Activated CD4-positive, alpha-beta T cell treated with anti-CD3 and anti-CD28 coated beads, Interleukin-2, amount 50 U/mL, for 4 hours (primary cell): ENCODE measurements at places on chromosomes 2 and 18.

DNA sequence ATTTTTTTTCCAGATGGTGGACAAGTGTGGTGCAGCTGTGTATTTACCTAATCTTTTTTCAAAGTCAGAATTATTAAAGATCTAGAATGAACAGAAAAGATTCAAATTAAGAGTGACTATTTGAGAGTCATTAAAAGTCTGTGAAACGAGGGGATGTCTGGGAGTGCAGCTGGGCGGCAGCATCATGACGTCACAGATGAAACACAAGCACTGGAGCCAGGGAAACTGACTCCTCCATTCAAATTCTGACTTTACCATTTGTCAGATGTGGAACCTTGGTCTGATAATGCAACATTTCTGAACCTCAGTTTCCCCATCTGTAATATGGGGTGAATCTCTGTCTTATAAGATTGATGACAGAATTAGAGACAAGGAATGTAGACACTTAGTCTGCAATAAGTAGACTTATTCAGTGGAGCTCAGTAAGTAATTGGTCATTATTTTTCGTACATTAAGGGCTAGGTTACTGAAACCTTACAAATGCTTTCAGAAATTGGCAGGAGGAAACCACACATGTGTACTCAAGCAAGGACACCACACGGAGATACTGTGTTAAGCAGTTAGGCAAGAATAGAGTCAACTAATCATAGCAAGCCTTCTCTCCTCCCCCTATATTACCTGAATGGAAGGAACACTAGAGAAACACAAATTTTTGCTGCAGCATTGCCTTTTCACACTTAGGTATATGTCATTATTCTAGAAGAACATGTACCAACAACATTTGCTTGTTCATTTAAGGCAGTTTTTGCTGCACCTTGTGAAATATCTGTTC is 27.8 kb upstream of the CXXC1 start:
- no peak for DNase-seq

- DNase-seq = no peak
These were observed 30.4 kb upstream of the RAB6D start for GRCh38 chr2:131394147-131394931.

DNA sequence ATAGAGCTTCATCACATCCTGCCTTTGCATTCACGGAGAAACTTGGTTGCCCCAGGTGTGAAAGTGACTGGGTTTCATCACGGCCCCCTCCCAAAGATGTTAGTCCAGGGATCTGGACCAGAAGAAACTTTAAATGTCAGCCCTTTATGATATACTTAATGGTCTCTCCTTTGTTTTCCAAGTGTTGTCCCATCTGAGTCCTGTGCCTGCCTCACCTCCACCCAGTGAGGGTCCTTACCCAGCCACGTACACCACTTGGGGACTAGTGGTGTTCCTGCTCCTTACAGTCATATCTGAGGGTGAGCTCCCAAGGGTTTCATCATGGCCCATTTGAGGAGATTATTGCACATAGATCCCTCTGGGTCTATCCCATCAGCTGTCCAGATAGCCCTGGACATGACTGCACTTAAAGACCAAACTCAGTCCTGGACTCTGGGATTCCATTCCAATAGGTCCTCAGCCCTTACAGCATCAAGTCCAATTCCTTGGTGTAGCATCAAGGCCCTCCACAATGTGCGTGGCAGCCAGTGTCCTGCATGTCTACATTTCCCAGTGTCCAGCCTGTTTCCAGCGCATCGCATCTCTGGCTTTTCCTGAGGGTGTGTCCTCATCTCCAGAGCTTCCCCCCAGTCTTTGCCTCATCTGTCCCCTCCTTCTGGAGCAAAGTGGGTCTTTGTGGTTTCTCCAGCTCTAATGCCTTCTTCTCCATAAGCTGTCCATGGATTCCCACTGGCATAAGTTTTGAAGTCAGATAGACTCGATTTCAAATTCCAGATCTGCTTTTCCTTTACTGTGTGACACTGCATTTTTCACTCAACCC is 351.6 kb downstream of the MYCN start:
- DNase-seq = no peak

- no peak for DNase-seq
These were observed 81.3 kb downstream of the KCNF1 start for GRCh38 chr2:10993001-10993481.

DNA sequence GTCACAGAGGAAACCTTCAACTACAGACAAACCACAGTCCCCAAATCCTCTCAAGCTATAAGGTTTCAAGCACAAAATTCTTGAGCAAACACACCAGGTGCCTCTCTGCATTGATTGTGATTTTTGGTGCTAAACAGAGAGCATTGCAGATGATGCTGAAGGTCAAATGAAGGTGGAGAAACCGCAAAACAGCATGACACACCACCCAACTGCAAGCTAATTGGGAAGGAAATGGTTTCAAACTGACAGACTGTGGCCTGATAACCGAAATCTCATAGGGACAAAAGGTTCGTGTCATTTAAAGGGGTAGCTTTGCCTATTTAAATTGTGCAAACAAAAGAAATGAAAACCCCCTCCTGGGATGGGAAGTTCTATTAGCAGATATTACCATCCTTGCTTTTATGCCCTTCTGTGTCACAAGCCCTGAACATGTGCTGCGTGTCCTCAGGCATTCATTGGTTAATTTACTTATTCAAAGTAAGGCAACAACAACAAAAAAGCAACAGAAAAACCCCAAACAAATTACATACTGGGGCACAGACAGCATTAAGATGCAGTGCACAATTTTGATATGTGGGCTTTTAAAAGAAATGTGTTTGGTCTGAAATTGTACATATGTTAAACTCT is 154.9 kb downstream of the AQP4 start:
- DNase-seq = no peak

DNA sequence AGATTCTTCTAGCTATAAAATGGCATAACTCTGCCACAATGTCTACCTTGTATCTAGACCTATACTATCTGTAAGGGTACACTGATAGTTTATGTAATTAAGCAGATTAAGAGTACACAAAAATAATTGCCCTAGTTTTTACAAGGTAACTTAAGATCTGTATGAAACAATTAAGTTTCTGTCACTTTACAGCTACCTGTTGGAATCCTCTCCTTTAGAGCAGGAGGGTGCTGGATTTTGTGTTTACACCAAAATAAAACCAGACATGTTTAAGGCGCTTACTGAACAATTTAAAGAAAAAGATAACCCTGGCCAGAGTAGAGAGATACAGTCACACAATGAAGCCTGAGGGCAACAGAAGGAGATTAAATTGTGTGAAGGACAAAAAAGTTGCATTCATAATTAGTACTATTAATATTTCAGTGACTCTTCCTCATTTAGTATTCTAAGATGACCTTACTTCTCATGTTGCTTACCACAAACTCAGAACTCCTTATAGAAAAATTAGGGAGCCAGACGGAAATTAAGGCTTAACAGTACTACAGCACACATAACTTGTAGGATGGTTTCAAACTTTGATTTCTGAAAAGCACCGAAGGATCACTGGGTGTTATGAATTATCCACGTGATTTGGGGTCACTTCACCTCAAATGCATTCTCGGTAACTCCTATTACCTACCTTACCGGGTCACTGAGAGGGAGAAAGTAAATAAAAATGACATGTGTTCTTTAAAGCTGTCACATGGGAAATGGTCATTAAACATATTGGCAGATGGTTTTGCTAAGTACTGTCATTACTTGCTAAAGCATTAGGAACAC is 1.0 kb downstream of the DARS1 start:
- DNase-seq = no peak

GRCh38 chr2:73008766-73009135 is 62.8 kb downstream of the SFXN5 start:
- DNase-seq = no peak

- no peak for DNase-seq
These were observed 10.4 kb downstream of the TCF7L1 start for GRCh38 chr2:85143463-85144082.

GRCh38 chr2:138063181-138063580 is 98.9 kb downstream of the HNMT start:
- DNase-seq = no peak

DNA sequence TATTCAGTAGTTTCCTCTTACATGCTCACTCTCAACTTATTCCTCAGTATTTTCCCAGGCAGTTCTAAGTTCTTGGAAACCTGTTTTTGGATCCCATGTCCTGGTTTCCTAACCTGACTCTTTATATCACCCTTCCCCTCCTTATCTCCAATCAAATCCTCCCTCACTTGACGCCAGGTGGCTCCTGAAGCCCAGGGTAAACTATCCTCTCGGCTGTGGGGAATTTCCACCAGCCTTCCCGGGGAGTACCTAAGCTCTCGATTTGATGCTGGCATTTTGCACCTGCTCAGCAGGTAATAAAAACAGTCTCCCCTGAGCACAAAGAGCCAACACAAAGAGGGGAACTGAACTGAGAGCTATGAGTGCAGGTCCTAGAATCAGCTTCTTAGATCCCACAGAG is 538.0 kb downstream of the SLC4A3 start:
- no peak for DNase-seq

DNA sequence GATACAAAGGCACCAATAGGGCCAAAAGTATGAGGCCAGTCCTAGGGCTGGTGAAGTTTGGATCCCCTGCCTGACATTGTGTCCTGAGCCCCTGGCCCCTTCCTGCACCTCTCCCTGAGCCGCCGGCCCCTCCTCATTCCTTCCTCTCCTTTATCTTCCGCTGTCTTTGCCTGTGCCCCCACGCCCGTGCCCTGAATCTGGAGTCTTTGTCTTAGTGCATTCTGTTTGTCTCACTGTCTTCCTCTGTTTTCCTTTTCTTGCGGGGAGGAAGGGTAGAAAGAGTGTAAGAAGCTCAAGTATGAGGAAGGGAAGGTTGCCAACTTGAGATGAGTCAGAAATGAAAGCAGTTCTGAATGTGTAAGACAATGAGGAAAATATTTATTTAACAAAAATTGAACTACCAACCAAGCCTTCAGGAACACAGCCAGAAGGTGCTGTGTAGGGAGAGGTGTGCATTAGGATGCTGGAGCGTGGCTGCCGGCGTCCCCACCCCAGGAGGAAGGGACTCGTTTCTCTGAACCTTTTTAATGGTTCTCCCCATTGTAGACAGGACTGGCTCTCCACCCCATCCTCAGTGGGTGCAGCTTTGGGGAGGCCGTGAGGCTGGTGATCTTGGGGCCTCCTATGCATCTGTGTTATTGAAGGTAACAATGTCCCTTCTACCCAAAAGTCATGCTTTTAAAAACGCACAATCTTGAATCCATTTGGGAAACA is 133.1 kb downstream of the NEDD4L start:
- no peak for DNase-seq

- DNase-seq = no peak
These were observed 3.3 kb downstream of the ST6GAL2 start for GRCh38 chr2:106882673-106883072.

DNA sequence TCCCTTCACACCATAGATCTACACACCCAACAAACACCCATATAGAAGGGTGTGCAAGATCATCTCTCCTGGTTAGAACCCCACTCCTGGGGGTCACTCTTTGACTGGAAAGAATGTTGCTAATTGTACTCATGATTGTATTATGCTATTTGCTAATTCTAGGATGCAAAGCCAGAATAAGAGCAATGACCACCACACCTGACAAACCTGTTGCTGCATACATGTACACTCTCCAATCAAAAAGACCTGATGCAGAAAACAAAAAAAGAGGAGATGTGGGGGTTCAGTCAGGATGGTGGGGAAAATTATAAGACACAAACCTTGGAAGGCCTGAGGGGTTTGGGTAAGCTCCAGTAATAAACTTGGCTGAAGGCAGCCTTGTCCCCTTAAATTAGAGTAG is 36.9 kb upstream of the PDK1 start:
- DNase-seq = no peak

GRCh38 chr18:23966909-23967308 is 47.6 kb upstream of the TTC39C start:
- no peak for DNase-seq

GRCh38 chr2:156327835-156328695 is 4.5 kb downstream of the NR4A2 start:
- DNase-seq = no peak

DNA sequence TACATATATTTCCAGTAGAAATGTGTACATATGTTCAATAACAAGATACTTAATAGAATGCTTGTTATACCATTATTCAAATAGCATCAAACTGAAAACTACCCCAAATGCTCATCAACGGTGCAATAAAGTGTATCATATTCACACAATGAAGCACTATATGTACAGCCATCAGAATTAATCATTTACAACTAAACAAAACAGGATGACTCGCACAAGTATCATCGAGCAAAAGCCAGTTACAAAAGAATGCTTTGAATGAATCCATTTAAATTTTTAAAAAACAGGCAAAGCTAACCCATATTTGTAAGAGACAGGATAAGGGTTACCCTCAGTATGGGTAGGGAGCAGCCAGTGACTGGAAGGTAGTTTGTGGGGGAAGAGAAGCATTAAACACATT is 132.8 kb upstream of the PDE1A start:
- DNase-seq = no peak

DNA sequence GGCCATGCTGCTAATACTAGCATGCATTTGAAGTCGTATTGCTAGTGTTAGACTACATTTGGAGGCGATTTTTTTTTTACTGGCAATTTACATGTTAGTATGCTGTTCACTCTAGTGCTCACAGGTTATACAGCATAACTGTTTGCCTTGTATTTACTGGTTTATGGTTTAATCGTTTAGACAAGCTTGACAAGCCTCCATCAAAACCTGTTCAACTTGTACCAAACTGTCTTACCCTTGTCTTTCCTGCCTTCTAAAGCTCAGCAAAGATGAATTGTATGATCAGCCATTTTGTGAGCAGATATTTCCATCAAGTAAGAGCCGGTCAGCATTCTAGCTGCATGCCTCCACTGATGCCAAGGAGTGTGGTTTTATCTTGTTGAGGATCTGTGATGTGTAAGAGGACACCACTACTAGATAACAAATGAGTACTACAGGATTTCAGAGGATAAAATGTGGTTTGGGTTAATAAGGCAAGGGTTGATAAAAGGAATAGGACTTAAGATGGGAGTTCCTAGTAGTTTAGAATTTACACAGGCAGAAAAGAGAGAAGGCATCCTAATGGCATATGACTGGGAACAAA is 68.4 kb upstream of the ITM2C start:
- no peak for DNase-seq

- DNase-seq = no peak
These were observed 893.9 kb downstream of the SUCLG1 start for GRCh38 chr2:83565181-83565580.

GRCh38 chr2:143764706-143765105 is 635.5 kb downstream of the ARHGAP15 start:
- DNase-seq = no peak

DNA sequence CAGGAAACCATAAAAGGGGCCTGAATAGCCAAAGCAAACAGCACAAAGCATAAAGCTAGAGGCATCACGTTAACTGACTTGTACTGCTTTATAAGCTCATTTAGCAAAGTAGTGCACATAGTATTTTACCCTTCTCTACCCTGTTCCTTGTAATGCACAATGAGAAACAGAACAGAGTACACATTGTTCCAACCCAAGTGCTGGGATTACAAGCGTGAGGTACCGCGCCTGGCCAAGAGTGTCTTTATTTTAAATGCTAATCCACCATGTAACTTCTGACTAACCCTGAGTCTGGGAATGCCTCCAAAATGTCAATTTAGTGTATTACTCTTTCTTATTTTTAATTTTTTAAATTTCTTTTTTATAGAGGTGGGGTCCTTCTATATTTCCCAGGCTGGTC is 46.4 kb upstream of the STON1 start:
- no peak for DNase-seq
